ENCODE measurements at places on chromosomes 12 and 14. TPM values are rescaled to one million over a fixed set of nuclear protein-coding genes. Genes with fewer than 3 reads are reported as not detected.

DNA sequence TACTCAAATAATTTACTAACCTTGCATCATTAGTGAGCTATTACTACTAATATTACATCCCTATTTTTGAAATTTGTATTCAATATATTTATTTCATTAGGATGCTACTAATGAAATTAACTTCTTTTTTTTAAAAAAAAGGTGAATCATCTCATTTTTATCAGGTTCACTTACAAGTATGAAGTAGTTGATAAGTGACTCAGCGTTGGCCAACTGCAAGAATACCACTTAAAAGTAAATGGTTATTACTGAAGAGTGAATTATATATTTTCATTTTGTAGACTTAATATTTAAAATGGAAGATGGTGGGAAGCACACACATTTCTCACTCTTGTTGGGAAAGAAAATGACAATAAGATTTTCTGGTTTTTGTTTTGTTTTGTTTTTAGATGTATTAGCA is 19.6 kb downstream of the OR4N2 start:
- DNase-seq: no peak

Gene SRGAP1
- polyA plus RNA-seq: 12.5 TPM

Gene SDR9C7
- 0.73 TPM for polyA plus RNA-seq

Gene MLEC
- polyA plus RNA-seq: 92.1 TPM

- DNase-seq: no peak
These were observed 41.2 kb upstream of the CRY1 start for GRCh38 chr12:107134558-107134957.

Gene RAD9B
- polyA plus RNA-seq: 3.5 TPM

- DNase-seq: no peak
These were observed 177.1 kb downstream of the BCL11B start for GRCh38 chr14:99094901-99095300.

Gene MCRS1
- polyA plus RNA-seq: 47.0 TPM

GRCh38 chr14:32669391-32669790 is 269.3 kb upstream of the NPAS3 start:
- no peak for DNase-seq

- no peak for DNase-seq
These were observed 6.9 kb downstream of the TBC1D15 start for GRCh38 chr12:71846322-71846940.

Gene GPR84
- polyA plus RNA-seq: 0.14 TPM

Gene C12orf60
- polyA plus RNA-seq: 1.3 TPM

Gene PRPH
- polyA plus RNA-seq: 76.2 TPM

GRCh38 chr12:130715998-130716968 is at the start of gene RIMBP2:
Gene RIMBP2, minus strand, starts transcription at chr12:130716299. Its CDS starts 237,286 bp downstream, at chr12:130479013.
- peak; percentile 38 for DNase-seq

- no peak for DNase-seq
These were observed 1142.1 kb downstream of the FLRT2 start for GRCh38 chr14:86672080-86672479.

Gene RPGRIP1
- polyA plus RNA-seq: not detected

Gene BMAL2
- polyA plus RNA-seq: 3.3 TPM

Gene WDHD1
- 7.6 TPM for polyA plus RNA-seq

Gene CD4
- 5.5 TPM for polyA plus RNA-seq

DNA sequence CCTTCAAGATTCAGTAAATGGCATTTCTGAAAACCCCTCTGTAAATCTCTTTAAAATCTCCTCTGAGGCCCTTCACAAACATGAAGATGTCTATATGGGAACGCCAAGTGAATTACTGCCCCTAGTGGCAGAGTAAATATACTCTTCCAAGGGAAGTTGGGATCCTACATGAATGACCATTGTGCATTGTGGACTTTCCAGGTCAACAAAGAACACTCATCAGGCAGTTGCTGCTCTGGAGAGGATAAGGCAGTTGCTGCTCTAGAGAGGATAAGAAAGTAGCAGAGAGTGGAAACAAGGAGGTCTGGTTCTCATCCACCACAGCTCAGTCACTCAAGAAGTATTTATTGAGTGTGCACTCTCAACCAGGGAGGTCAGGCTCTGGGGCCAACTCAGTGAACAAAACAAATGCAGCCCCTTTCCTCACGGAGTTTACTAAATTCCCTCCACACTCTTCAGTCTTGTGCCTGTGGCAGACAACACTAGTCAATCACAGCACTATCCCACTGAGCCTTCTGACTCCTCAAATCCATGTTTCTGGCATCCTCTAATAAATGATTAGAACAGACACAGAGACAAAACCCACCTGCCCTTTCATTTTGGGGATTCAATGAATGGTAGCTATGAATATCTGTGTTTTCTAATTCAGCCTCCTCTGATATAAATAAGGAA is 52.9 kb downstream of the SVOP start:
- DNase-seq: no peak

- no peak for DNase-seq
These were observed 311.0 kb downstream of the ALG10 start for GRCh38 chr12:34333337-34333736.

DNA sequence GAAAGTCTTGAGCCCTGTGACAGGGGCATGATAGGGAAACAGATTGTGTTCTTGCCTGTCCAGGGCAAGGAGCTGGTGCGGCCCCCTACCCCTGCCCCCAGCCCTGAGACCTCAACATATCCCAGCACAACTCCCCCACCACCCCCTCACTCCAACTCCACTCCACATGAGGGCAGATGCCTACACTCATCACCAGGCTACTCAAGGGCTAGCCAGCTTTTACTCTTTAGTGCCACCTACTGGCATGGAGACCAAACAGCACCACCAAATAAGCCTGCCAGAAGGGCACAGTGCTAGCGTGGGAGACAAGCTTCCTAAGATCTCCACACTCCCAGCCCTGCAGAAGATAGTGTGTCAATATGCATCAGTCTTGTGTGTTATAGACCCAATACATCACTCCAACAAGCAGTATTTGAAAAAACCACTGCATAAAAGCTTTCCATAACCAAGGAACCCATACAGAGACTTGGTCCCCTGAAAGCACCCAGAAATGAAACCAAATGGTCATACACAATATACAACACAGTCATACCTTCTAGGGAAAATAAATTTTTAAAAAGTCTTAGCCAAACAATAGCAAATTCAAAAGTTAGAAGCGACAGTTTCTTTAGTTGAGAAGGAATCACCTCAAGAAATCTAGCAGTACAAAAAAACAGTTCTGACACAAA is 154.4 kb downstream of the KCNK10 start:
- no peak for DNase-seq

Gene CCDC196
- not detected for polyA plus RNA-seq

DNA sequence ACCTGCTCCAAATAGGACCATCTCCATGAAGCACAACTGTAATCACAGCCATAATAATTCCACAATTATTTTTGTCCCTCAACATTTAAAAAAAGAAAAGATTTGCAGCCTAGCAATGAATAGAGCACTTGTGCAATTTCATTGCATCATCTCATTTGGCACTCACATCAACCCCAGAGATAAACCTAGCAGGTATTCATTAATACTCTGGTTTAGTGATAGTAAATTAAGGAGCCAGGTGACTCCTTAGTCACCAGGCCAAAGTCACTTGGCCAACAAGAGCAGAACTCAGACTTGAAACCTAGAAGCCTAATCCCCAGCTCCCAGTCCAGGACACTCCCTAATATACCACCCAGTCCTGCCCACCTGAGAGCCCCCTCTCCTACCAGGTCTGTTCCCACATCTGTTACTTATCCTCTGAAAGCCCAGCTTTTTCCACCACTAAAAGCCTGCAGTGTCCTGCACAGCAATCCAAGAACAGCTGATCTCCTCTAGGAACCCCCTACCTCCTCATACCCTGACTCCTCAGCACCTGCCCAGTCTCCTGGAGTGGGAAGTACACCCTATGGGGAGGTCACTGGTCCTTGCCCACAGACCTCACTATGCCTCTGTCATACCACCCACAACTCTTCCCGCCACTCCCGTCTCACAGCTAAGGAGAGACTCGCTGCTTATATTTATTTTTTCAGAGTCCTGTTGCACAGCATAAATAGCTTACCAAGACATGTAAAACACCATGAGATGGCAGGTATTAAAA is 22.1 kb downstream of the OR10P1 start:
- DNase-seq: no peak

- no peak for DNase-seq
These were observed 21.9 kb upstream of the MAP3K9 start for GRCh38 chr14:70830998-70831781.

Gene PAH
- polyA plus RNA-seq: not detected

Gene KRT73
- not detected for polyA plus RNA-seq

GRCh38 chr12:50086148-50086547 is 1.0 kb downstream of the SMARCD1 start:
- no peak for DNase-seq

Gene TAS2R8
- polyA plus RNA-seq: not detected

DNA sequence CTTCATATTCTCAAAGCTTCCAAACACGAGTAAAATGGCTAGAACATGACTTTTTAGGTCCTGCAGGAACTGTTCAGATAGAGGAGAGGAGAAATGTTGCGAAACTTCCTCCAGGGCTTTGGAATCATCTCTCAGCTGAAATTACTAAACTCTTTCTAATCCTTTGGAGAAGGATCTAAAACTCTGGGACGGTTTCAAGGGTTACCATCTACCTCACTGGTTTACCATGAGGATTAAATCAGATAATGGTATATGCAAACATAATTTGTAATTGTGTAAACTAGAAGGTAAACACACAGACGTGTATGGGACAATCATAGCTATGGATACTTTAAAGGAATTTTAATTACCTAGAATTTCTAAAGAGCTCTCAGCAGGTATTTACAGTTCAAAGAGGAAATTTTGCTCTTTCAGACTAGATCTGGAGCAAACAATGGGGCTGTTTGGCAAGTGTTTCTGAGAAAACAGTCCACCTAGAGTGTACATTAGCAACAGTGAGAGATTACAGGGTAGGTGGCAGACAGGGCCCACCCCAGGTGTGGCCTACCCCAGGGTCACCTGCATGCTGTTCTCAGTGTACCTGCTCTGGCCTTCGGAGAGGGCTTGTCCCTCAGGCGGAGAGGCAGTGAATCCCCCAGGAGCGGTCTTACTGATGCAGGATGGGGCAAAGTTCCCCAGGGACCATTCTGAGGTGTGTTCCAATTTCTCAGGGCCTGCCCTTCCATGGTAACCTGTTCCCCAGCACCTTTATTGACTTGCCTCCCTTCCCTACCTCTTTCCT is 124.7 kb upstream of the MAX start:
- DNase-seq: no peak

Gene ADCY6
- polyA plus RNA-seq: 35.5 TPM

- no peak for DNase-seq
These were observed 1168.4 kb downstream of the TMEM121 start for GRCh38 chr14:106694638-106695393.

DNA sequence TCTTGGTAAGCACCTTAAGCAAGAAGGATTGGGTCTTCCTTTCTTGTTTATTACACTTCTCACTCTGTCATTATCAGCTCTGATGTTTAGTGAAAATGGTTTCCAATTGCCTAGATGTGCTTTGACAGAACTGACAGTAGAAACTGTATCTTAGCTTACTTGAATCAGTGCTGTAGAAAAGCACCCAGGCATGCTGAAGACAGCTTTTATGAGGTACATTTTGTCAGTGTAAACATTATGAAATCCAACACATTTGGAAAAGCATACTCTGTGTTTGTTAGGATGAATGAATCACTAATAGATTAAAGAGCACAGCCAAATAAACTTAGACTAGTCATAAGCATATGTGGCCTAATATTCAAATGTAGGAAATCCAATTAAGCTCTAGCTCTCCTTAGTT is 290.2 kb upstream of the NPAS3 start:
- DNase-seq: no peak

Gene PPP4R4
- polyA plus RNA-seq: not detected

Gene E2F7
- polyA plus RNA-seq: 13.7 TPM

- no peak for DNase-seq
These were observed 42.2 kb downstream of the PPFIBP1 start for GRCh38 chr12:27566159-27566558.

- DNase-seq: no peak
These were observed 47.7 kb downstream of the PSMA6 start for GRCh38 chr14:35339761-35340406.

Gene USP44
- 0.91 TPM for polyA plus RNA-seq

DNA sequence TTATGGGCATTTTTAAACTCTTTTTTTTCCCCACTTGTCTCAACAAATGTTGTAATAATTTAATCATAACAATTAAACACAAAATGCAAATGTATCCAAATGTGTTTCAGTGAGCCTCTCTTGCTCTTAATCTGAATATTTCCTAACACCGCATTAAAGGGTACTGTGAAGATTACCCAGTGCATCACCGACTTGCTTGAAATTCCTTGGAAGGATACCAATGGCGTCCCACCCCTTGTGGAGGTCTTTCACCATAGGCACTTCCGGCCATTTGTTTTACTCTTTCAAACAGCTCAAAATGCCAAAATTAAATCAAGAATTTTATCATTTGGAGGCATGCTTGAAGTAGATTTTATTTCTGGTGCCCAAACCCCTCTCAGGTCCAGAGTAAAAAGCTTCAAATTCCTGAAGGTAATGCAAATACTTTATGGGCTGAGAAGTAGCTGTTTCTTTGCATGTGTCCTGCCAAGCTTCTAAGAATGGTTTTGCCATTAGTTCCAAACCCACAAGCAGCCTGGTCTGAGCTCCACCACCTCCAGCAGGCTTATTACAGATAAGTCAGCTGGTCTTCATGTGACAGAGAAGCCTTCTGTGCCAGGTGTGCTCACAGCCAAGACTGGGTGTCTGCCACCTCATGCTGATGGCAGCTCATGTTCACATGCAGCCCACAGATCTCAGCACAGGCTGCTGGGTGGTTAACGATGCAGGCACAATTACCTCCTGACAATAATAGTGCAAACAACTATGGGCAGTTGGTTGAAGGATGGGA is 16.4 kb upstream of the NUDT4 start:
- no peak for DNase-seq

Gene ST8SIA1
- not detected for polyA plus RNA-seq

GRCh38 chr14:106691601-106692291 is 1165.4 kb downstream of the TMEM121 start:
- no peak for DNase-seq

DNA sequence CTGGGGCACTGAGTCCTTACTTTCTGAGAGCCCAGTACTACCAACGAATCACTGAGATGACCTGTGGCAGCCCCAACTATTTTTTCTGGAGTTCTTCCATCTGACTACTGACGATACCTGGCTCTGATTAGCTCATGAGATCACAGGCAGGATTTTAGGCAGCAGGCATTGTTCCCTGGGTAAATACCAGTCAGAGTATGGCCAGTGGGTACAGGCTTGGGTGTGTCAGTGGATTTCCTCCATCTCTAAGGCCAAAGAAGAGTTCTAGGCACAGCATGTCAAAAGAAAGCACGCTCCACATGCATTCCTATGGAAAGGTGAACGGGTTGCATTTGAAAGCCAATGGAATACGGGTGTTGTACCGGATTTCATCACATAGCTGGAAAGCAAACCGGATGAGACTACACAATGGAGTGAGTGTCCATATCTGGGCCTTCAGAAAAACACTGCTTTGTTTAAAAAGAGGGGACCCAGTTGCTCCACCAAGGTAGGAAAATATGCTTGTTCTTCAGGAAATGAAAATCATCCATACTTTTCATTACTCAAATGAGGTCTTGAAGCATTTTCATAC is 55.0 kb downstream of the PAX9 start:
- DNase-seq: no peak

GRCh38 chr12:58314610-58315009 is 373.2 kb downstream of the ATP23 start:
- no peak for DNase-seq

GRCh38 chr12:115583591-115583990 is 693.9 kb downstream of the MED13L start:
- DNase-seq: no peak

Gene IL31
- polyA plus RNA-seq: not detected
